ENCODE measurements at places on chromosomes 2 and 18.

- DNase-seq = no peak
These were observed 11.2 kb upstream of the NABP1 start for GRCh38 chr2:191666732-191667131.

- no peak for DNase-seq
These were observed 28.0 kb downstream of the SRSF7 start for GRCh38 chr2:38723173-38723572.

- no peak for DNase-seq
These were observed 643.1 kb downstream of the CNTNAP5 start for GRCh38 chr2:124668161-124668560.

DNA sequence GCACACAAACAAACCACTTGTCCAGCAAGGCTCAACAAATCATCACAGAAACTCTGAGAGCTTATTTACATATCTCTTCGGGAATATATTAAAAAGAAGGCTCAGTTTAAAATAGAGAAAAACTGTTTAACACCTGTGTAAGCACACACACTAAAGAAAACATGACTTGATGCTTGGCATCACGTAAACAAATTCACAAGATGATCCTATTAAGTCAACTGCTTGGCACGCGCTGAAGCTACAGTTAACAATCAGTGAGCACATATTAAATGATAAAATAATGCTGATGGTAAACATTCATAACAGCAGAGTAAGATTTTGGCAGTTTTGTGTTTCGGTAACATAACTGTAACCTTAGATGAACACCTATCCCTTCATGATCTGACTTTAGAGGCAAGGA, 4.3 kb upstream of the HES6 start:
- no peak for DNase-seq

- DNase-seq = no peak
These were observed 155.8 kb upstream of the LRP1B start for GRCh38 chr2:142286618-142287017.

- DNase-seq = no peak
These were observed 89.6 kb downstream of the TTC32 start for GRCh38 chr2:19812166-19812565.

DNA sequence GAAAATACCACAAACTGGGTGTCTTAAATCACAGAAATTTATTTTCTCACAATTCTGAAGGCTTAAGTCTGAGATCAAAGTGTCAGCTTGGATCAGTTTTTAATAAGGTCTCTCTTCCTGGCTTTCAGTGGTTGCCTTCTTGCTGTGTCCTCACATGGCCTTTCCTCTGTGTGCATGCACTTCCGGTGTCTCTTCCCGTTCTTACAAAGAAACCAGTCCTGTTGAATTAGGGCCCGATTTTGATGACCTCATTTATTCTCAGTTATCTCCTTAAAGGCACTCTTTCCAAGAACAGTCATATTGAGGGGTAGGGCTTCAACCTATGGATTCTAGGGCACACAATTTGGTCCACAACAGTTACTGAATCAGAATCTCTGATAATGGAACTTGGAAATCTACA, 5.4 kb upstream of the XIRP2 start:
- DNase-seq = no peak

All from stimulated activated CD4-positive, alpha-beta T cell treated with anti-CD3 and anti-CD28 coated beads, Interleukin-2, amount 100 ng/mL, for 4 hours (primary cell).